ENCODE measurements at places on chromosomes 6 and 20. TPM values are rescaled to one million over a fixed set of nuclear protein-coding genes. Genes with fewer than 3 reads are reported as not detected.
A peak's percentile ranks its signal among the peaks of the same experiment; 100 is the strongest.

SLC22A16 gene
- not detected for total RNA-seq

MYLK2 gene
- 0.87 TPM for total RNA-seq

GRCh38 chr6:34597605-34598353 lies 41.6 kb upstream of the SPDEF start:
- no peak overlapping the region for H3K27ac ChIP-seq
- no peak for DNase-seq
- no peaks in the 10 kb centered on the region for H3K36me3 ChIP-seq
- no peak overlapping the region for H3K4me3 ChIP-seq
- no peaks in the 10 kb centered on the region for H3K27me3 ChIP-seq

- peaks cover 74% of the 10 kb centered on the region for H3K4me1 ChIP-seq
- no peak for DNase-seq
- H3K4me3 ChIP-seq, result no peak overlapping the region
- peaks cover 4% of the 10 kb centered on the region for H3K36me3 ChIP-seq
- no peaks in the 10 kb centered on the region for H3K27me3 ChIP-seq
- peak overlapping the region; percentile 51 for H3K27ac ChIP-seq
These were observed 105.4 kb downstream of the OGFRL1 start for GRCh38 chr6:71393981-71394432.

DNA sequence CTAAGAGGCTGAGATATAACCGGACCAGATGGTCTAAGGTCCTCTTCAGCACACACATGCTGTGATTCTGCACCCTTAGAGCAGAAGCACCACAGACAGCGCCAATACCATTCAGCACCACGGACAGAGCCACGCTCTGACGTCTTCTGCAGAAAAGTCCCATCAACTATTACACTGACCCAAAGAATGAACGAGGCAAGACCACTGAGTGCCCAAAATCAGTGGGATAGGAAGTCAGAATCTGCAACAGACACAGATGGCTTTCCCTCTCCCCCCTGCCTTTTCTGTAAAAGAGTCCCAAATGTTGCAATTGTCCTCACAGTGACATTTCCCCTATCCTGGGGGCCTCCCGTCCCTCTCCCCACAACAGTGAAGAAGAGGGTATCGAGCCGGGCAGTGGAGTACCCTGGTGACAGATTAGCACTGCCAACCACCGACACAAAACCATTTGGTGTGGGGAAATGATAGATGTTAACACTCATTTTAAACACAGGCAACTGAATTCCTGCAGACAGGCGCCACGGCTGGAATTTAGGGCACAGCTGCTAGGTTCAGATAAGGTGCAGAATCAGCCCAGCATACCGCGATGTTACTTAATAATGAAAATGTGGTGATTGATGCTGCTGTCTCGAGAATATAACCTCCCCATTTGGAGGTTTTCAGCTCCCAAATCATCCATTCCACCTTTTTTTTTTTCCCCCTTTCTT lies 66.6 kb upstream of the CTNNBL1 start:
- H3K36me3 ChIP-seq, result no peaks in the 10 kb centered on the region
- peaks cover 23% of the 10 kb centered on the region for H3K27me3 ChIP-seq
- no peak for DNase-seq
- H3K4me1 ChIP-seq, result no peaks in the 10 kb centered on the region
- no peak overlapping the region for H3K27ac ChIP-seq

Data from Panc1 (cell line).